ENCODE measurements at places on chromosomes 12 and 14. TPM values are rescaled to one million over a fixed set of nuclear protein-coding genes. Genes with fewer than 3 reads are reported as not detected.

HCFC2 gene
- total RNA-seq: 15.1 TPM

GRCh38 chr12:111389635-111390034, 16.1 kb upstream of the SH2B3 start:
- DNase-seq: no peak

FGF23 gene
- total RNA-seq: not detected

MSRB3 gene
- total RNA-seq: 0.17 TPM

AACS gene
- total RNA-seq: 11.7 TPM

IL31 gene
- total RNA-seq: not detected

IFNG gene
- total RNA-seq: 3.2 TPM

DNA sequence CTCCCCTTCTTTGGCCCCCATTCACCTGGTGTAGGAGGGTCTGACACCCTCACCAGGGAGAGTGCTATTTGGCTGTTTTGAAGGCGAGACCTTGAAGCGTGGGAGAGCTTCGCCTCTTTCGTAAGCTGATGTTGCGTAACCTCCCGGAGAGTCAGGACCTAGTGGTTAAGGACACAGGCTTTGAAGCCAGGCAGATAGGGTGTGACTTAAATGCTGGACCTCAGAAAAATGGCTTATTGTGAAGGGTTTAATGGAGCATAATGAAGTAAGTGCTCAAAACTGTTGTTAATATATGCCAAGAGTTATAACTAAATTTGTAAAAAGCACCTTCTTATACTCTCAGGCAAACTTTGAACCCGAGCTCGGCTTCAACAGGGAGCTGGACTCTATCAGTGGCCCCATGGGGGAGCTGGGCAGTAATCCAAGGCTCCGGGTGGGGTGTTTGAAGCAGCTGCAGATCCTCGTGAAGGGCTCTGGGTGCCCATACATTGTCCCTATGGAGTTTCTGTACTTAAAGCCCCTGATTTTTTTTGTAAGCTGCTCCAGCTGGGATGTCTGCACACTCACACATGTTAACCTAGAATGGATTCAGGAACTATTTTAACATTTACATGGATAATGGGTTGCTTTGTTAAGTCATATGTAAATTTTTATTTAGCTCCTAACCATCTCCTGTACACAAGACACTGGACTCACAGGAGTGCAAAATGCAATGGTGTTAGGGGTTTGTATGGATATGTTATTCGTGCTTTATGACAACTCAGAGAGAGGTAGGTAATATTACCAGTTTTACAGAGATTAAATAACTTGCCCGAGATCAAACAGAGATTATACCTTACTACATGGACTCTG, 26.0 kb downstream of the PPFIBP1 start:
- peak; percentile 58 for DNase-seq

- no peak for DNase-seq
Measured at GRCh38 chr12:94458877-94459727, 565 bp downstream of the CEP83 start.
